ENCODE measurements at places on chromosomes 12 and 14.

DNA sequence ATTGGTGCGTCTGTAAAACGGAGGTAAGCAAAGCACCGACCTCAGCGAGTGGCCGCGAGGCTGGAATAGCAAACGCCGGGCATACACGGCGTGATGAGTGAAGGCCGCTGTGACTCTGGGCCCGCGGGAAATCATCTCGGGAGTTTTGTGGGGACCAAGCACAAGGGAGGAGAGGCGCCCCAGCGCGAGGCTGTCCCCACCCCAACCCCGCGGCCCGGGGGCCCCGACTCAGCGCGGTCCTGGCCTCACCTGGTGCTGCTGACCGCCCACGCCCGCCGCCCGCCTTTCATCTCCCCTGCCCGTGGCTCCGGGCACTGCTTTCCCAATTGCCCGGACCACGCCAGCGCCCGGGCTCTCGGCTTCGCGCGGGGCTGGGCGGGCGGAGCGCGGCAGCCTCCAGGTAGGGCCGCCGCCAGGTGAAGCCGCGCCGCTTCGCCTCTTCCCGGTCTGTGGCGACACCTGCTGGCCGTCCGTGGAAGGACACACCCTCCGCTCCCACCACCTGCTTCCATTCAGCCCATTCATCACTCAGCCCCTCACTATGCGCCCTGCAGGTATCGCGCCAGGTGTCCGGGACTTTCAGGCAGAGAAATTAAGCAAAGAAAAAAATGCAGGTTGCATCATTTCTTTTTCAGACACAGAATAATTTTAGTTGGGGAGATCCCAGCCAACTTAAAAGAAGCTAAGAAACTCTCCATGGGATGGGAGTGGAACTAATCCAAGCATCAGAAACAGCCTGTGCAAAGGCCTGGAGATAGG lies 360.4 kb downstream of the MED13L start:
- no peak for DNase-seq

DNA sequence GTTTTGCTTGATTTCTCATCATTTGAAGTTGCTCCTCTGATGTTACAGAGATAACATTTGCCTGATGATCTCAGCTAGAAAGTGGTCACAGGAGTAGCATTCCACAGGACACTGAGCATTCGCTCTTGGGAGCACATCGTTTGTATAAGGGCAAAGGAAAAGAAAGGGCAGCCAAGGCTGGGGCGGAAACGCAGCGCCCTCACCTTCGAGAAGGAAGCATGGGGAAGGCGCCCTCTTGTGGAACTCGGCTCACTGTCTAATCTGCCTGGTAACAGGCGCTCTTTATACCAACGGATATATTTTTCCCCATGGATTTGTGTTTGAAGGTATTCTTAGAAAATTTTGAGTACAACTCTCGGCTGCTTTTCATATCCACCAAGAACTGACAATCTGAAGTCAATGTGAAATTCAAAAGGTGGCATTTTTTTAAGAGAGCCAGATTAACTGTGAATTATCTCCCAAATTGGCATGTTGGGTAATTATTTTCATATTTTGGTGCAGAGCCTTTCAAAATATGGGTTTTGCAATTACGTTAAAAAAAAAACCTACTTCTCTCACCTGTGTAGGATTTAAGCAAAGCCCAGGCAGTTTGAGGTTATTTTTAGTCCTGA lies 172.7 kb downstream of the CAND1 start:
- no peak for DNase-seq

DNA sequence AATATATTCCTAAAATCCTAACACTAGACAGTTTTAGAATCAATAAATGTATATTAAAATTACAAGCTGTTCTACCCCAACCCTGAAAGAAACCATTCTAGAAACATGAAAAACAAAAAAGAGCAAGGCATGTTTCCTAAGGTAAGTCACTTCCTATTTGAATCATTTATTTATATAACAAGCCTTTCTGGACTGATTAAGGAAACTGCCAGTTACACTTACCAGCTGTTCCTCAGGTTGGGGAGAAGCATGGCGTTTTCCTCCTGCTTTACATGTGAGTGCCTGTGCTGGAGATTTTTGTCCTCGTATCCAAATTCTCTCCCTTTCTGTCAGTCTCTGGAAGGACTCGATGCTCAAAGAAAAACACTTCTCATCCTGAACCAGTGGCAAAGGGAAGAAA lies 183.3 kb downstream of the EFCAB11 start:
- DNase-seq = no peak

GRCh38 chr14:106107703-106108102 lies 581.3 kb downstream of the TMEM121 start:
- DNase-seq = no peak

GRCh38 chr12:49920241-49920914 lies 16.7 kb upstream of the FAIM2 start:
- no peak for DNase-seq

DNA sequence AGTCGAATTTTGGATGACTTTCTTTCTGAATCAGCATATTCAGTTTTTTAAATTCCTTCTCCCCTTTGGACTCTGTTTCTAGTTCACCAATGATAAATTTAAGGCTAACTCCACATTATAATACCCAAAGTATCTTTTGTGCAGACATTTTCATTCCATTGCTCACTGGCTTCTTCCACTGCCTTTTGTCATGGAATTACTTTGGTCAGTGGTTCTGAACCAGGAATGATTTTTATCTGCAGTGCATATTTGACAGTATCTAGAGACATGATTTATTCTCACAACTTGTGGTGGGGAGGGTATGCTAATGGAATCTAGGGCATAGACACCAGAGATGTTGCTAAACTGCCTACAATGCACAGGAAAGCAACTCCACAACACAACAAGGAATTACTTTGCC lies 234.4 kb upstream of the PRKD1 start:
- no peak for DNase-seq

GRCh38 chr14:74257078-74257940 lies 18.1 kb downstream of the VSX2 start:
- peak; percentile 34 for DNase-seq

- no peak for DNase-seq
Observed at GRCh38 chr12:55877824-55878223, 35.1 kb upstream of the MMP19 start.

DNA sequence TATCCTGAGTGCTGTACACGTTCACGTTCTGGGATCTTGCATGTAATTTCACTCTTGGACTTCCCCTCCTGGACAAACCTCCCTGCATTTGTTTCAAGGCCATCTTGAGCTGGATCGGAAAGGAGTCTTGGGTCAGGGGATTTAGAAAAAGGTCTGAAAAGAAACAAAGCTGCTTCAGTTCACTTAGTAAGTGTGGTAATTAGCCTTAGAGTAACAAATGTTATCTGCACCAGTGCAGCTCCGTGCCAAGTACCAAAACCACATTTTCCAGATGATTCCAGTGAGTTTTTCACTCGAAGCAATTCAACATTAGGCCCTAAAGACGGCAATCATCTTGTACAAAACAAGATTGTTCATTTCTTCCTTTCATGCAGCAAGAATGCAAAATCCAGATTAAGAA lies 39.4 kb upstream of the ATXN2 start:
- DNase-seq = no peak

DNA sequence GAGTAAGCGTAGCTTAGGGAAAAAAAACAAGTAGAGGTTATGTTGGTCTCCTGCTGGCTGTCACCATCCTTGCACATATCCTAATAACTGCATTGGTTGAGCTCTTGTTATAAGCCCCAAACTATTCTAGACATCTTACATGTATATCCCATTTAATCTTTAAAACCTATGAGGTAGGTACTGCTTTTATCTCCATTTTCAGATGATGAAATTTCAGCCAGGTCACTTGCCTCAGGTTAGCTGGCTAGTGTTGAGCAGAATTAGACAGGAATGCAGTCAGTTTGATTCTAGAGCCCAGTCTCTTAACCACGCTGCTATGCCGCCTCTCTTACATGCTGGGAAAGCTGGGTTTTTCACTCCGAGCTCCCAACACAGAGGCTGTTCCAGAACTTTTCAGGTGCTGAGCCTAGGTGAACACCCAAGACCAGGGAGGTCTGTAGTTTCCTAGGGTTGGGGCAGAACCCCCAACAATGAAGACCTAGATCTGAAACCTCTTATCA lies 269.9 kb upstream of the RGS6 start:
- no peak for DNase-seq

DNA sequence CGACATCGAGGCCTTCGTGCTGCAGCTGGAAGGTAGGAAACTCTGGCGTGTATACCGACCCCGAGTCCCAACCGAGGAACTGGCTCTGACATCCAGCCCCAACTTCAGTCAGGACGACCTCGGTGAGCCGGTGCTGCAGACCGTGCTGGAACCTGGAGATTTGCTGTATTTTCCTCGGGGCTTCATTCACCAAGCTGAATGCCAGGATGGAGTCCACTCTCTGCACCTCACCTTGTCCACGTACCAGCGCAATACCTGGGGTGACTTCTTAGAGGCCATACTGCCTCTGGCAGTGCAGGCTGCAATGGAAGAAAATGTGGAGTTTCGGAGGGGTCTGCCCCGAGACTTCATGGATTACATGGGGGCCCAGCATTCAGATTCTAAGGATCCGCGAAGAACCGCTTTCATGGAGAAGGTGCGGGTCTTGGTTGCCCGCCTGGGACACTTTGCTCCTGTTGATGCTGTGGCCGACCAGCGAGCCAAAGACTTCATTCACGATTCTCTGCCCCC lies 1.4 kb downstream of the RIOX1 start:
- DNase-seq = no peak

DNA sequence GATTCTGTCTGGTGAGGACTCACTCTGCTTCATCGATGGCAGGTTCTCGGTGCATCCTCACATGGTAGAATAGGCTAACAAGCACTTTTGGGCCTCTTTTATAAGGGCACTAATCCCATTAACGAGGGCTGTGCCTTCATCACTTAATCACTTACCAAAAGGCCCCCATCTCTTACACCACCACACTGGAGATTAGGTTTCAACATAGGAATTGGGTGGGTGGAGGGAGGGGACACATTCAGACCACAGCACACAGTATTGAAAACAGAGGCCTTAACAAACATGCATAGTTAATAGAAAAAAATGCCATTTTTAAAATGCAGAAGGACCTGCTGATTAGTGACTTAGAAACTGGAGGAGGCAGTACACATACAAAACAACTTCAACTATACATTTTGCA lies 61.6 kb downstream of the SPPL3 start:
- no peak for DNase-seq

- no peak for DNase-seq
Observed at GRCh38 chr12:101653030-101653429, 44.4 kb upstream of the CHPT1 start.

DNA sequence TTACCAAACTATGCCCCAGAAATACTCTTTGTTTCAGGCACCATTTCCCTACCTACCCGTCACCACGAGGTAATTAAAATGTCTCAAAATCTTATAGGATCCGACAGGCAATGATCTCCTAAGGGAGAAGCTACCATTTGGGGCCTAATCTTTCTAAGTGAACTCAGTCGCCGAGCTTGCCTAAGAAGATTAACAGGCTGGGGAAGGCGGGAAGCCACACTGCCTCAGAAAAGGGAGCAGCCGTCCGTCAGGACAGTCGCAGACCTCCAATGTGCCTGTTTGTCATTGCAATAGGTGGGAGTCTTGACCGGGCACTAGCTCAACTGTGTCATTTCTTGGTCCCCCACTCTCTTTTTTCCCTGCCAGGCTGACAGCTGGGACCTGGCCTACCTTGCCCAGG lies 4.6 kb downstream of the TTC7B start:
- DNase-seq = no peak

GRCh38 chr14:28608443-28608842 lies 158.1 kb upstream of the FOXG1 start:
- DNase-seq = no peak

DNA sequence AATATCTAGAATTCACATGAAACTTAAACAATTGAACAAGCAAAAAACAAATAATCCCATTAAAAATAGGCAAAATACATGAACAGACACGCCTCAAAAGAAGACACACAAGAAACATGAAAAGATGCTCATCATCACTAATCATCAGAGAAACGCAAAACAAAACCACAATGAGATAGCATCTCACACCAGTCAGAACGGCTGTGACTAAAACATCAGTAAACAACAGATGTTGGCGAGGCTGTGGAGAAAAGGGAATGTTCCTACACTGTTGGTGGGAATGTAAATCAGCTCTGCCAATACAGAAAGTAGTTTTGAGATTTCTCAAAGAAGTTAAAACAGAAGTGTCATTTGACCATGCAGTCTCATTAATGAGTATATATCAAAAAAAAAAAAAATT lies 121.3 kb downstream of the PTPRO start:
- DNase-seq = no peak

DNA sequence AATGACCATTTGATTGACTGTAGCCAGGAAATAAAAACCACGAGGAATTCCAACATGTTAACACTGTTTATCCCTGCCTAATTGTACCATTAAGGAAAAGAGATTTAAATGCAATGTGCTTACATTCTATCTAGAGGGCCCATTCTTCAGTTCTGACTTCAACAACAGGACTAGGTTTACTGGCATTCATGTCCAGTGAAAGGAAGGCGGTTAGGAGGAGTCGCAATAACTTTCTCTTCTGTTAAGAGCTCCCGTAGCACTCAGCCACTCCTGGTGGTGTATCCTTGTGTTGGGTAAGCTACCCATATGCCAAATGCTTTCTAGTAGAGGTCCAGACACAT lies 154.7 kb downstream of the STXBP6 start:
- no peak for DNase-seq

- no peak for DNase-seq
Observed at GRCh38 chr14:29654901-29655550, 272.6 kb downstream of the PRKD1 start.

DNA sequence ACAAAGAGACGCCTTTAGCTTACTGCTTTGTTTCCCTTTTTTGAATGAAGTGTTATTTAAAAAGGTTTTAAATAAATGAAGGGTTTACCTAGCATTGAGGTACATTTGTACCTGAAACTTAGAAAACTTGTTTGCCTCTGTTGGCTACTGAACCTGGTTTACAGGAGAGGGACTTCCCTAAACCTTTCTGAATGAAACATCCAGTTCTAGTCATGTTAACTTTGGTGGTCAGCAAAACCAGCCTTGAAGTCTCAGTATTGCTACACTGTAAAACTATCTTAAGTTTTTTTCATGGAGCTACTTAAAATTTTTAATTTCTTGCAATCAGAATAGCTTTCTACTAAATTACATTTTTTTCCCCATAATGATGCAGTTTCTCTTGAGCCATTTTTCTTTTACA lies 38.2 kb downstream of the RASSF8 start:
- DNase-seq = no peak

DNA sequence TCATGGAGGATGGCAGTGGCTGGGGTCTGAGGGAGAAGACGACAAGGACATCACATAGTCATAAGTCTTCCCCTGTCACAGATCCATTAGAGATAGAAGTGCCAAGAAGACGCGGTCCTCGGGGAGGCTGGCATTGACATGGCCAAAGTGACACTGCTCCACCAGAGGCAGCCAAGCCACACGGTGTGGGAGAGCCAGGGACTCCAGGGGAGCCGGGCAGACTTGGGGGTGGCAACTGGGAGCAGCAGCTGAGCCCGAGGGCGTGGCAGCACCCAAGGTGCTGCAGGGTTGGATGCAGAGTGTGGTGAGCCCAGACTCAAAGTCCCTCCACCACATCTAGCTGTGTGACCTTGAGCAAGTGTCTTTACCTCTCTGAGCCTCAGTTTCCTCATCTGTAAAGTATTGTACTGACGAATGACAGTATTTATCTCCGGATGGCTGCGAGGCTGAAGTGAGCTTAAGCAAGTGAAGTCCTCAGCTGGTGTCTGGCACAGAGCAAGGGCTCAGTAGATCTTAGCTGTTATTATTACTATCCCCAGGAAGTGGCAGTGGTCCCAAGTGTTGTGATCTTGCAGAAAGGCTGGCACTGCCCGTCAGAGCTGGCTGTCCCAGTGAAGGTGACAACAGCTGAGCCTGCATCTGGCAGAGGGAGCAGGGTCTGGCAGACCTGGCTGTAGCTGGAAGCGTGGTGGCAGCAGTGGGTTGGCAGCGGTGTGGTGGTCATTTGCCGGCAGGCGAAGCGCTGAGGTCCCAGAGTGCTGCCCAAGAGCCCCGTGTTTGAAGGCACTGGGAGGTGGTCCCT lies 54.9 kb downstream of the ZNF664 start:
- no peak for DNase-seq

- DNase-seq = no peak
Observed at GRCh38 chr12:118617611-118618450, 241.5 kb downstream of the SUDS3 start.

All from bone marrow (tissue), 2 donors.